ENCODE measurements at places on chromosomes 1 and 21. TPM values are rescaled to one million over a fixed set of nuclear protein-coding genes. Genes with fewer than 3 reads are reported as not detected.
A peak's percentile ranks its signal among the peaks of the same experiment; 100 is the strongest.

DNA sequence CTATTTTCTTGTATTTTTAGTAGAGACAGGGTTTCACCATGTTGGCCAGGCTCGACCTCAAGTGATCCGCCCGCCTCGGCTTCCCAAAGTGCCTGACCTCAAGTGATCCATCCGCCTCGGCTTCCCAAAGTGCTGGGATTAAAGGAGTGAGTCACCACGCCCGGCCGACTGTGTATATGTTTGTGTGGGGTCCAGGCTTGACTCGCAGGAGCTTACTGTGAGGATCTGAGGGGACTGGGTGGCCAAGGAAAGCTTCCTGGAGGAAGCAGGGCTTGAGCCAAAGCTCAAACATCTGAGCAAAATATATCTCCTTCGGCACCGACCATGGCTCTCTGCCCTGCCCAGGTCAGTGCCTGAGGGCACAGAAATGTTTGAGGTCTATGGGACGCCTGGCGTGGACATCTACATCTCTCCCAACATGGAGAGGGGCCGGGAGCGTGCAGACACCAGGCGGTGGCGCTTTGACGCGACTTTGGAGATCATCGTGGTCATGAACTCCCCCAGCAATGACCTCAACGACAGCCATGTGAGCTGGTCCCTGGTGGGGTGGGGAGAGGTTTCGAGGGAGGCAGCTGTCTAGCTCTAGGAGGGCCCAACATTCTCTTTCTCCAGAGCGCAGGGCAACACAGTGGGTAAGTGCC lies 10.5 kb downstream of the PADI3 start:
- ATAC-seq = no peak

The MRAP gene
- total RNA-seq = not detected

DNA sequence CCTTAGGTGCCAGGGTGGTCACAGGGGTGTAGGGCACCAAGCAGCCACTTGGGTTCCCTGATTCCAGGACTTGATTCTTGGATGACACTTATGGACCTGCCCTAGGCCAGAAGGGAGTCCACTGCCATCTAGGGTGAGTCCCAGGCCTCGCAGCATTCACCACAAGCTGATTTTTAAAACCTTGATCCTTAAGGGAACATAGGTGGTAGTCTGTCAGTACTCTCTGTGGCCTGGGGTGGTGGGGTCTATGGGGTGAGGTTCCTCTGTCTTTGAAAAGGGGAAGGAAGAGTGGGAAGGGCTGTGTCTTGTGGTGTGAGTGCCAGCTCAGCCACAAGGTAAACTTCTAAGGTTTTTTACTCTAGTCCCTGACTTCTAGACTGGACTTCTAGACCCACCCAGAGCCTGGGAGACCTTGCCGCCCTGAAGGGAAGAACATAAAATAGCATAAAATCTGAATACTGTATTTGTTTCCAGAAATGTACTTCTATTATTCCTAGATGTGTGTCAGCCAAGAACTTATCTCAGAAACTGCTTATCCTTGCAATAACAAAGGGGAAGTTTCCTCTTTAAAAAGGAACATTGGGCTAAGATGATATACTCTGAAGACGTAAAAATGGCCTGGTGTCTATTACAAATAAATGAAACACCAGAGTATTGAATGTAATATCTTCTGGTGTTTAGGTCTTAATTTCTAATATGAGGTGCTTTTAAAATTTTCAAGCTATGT lies 757.3 kb downstream of the LTN1 start:
- ATAC-seq = no peak

GRCh38 chr1:46218443-46218842 lies 15.3 kb downstream of the LURAP1 start:
- peak; percentile 96 for ATAC-seq

DNA sequence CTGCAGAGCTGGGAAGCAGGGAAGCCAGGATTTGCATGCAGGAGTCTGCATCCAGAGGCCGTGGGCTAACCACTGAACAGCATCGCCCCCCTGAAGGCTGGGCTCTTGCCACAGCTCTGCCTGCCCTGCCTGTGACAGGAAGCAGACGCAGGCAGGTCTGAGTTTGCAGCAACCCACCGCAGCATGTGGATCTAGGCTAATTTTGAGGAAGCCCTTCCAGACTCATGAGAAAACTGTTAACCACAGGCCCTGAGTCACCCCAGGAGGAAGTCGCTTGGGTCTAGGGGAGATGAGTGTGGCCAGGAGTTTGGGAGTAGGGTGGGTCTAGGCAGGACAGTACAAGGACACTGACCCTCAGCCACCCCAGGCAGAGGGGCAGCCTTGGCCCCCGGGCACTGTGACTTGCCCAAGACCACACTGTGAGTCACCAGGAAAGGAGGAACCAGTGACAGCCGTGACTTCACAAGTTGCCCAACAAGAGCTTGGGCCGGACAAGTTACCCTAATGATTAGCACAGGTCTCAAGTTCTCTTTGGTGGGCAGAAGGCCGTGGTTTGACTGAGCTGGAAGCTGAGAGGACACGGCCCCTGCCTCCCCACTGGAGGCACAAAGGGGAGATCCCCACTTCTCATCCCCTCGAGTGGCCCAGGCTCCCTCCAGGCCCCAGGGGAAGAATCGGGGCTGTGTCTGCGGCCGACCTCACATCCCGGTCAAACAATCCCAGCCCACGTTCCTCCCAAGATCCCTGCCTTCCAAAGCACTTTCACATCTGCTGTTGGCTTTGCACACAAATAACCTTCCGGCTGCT lies 826 bp downstream of the LAPTM5 start:
- peak; percentile 58 for ATAC-seq

The FDPS gene
- total RNA-seq = 401 TPM

GRCh38 chr1:186915555-186915954 lies 86.8 kb downstream of the PLA2G4A start:
- ATAC-seq = no peak

DNA sequence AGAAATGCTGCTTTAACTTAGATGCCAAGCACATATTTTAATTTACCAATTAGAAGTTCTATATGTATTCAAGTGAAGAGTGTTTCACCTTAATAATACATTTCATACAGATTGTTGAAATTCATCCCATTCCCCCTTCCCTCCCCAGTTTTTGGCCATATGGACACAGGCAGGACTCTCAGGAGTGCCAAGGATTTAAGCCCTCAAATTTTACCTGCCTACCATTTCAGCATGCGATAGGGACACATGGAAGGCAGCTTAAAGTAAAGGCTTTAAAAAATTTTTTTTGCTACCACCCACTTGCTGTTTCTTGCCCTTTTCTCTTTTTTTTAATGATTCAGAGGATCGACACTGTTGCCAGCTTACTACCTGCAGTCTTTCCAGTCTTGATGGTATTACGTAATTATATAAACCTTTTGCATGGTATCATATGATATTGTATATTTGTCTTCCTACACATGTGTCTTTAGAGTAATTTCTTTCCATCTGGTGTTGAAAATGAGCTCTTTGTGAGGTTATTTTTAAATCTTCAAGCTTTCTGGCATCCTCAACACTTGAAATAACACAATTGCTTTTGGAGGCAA lies 7.0 kb downstream of the EPB41 start:
- peak; percentile 39 for ATAC-seq

DNA sequence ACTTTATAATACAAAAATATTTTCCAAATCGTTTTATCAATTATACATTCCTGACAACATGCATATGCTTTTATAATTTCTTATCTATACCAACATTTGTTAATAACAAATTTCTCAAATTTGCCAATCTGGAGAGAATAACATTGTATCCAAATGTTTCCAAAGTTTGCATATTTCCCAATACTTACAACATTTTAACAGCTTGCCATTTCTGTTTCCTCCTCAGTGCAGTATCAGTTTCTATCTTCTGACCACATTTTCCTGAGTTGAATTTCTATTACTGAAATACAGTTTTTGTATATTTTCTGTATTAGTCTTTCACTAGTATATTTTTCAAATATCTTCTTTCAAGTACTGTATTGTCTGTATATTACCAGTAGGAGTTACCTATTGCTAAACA lies 1594.3 kb downstream of the PLA2G4A start:
- no peak for ATAC-seq

GRCh38 chr1:110411173-110411735 lies 3.8 kb upstream of the LAMTOR5 start:
- ATAC-seq = no peak

- ATAC-seq = no peak
These were observed 133.2 kb upstream of the COL6A1 start for GRCh38 chr21:45848331-45848730.

The OR4F29 gene
- not detected for total RNA-seq

- peak; percentile 47 for ATAC-seq
These were observed 21.2 kb upstream of the CENPF start for GRCh38 chr1:214581785-214582184.

GRCh38 chr1:23745515-23745914 lies 2.2 kb downstream of the ELOA start:
- ATAC-seq = peak; percentile 27

DNA sequence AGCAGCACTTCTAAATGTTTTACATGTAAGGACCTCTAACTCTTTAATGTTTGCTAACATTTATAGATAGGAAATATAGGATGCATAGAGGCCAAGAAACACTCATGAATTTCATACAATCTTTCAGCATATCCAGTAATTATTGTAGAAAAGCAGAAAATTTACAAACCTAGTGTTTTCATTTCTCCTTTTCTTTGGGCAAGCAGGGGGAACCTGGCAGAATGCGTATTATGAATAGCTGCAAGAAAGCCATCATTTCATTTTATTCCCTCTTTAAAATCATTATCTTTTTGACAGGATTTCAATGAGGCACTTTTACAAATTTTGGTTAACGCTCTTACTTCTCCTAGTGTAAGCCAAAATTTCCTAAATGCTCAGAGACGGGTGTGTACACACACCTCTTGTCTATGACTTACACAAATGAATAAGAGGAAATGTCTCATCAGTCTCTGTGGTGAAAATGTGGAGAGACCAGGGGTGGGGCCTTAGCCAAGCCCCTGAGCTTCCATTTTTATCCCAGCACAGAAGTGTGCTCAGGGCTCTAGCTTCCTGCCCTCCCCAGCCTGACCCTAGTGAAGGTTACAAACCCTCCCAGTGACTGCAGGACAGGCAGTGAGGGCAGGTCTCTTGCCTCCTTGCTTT lies 91.6 kb downstream of the LRRC8C start:
- ATAC-seq = peak; percentile 84

- no peak for ATAC-seq
These were observed 38.3 kb downstream of the PAFAH2 start for GRCh38 chr1:25959611-25960010.

The MTARC2 gene
- 3.0 TPM for total RNA-seq

The PLA2G2C gene
- total RNA-seq = 0.48 TPM

- ATAC-seq = no peak
These were observed 24.6 kb upstream of the NEK7 start for GRCh38 chr1:198132060-198132781.

DNA sequence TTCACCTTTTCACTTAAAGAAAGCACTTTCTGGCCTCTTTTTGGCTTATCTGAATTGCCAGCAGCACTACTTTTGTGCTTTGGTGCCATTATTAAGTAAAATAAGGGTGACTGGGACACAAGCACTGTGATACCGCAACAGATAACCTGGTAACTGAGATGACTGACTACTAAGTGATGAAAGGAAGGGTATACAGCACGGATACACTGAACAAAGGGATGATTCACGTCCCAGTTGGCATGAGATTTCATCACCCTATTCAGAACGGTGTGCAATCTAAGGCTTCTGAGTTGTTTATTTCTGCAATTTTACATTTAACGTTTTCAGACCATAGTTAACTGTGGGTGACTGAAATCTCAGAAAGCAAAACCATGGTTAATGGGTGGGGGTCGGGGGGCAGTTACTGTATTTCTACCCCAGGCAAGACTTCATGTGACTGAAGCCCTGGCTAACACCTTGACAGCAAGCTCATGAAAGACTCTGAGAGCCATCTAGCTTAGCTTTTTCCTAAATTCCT lies 102.8 kb downstream of the CLIC6 start:
- ATAC-seq = peak; percentile 89

DNA sequence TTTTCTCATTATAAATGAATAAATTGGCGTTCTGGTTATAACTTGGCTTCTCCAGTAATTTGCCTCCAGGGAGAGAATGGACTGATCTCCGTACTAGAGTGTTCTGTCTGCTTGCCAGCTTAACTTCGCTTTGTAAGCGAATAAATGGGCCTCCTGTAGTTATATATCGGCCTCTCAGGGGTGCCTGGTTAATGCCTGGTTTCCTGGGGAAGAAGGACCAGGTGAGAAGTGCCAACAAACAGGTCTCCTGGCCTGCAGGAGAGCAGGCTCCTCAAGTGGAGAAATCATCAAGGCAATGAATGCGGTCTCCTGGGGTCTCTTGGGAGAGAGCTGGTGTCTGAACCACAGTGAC lies 107.4 kb upstream of the SERBP1 start:
- no peak for ATAC-seq

DNA sequence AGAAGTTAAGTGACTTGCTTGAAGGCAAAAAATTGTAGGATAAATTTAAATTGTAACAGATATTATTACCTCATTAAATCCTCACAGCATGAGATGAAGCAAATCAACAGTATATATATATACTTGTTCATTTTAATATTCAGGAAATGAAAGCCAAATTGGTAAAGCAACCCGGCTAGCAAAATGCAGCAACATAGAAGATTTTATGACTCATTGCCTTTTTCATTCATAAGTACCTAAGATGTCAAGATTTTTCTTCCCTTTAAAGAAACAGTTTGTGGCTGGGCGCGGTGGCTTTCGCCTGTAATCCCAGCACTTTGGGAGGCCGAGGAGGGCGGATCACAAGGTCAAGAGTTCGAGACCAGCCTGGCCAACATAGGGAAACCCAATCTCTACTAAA lies 190.5 kb upstream of the NRIP1 start:
- no peak for ATAC-seq

The RGS5 gene
- 28.3 TPM for total RNA-seq

- no peak for ATAC-seq
These were observed 139.8 kb upstream of the PTBP2 start for GRCh38 chr1:96581772-96582171.

The FAM110D gene
- total RNA-seq = 0.68 TPM

GRCh38 chr1:203506858-203507626 lies 13.1 kb downstream of the OPTC start:
- ATAC-seq = no peak

The PACC1 gene
- 5.7 TPM for total RNA-seq

GRCh38 chr1:228456252-228457016 lies 30.7 kb upstream of the RNF187 start:
- no peak for ATAC-seq

The SPRR2E gene
- total RNA-seq = 1,779 TPM

- peak; percentile 97 for ATAC-seq
These were observed 97.4 kb upstream of the SGIP1 start for GRCh38 chr1:66436378-66437135.

- no peak for ATAC-seq
These were observed 181.6 kb downstream of the PTPRU start for GRCh38 chr1:29417971-29418370.
